ENCODE measurements at places on chromosomes 3 and 15.

GRCh38 chr15:48722764-48723661, 77.5 kb upstream of the FBN1 start:
- DNase-seq: peak; percentile 37

DNA sequence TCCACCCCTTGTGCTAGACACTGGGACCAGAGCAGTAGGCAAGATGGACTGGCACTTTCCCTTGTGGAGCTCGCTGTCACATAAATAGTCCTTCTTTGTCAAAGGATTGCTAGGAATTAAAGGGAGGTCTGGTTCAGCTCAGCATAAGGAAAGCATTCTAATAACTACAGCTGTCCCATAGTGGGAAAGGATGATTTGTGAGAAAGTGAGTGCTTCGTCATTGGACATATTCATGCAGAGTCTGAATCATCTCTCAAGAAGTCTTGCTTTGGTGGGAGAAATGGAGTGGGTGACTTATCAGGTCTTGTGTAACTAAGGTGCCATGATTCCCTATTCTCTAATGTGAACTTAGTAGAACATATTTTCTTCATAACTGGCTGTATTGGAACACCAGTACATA, 14.7 kb downstream of the PPARG start:
- no peak for DNase-seq

GRCh38 chr15:83709241-83709640, 55.3 kb downstream of the ADAMTSL3 start:
- no peak for DNase-seq

GRCh38 chr3:126051234-126051633, 32.7 kb downstream of the SLC41A3 start:
- no peak for DNase-seq

- no peak for DNase-seq
Measured at GRCh38 chr3:161559177-161559998, 62.8 kb downstream of the OTOL1 start.

DNA sequence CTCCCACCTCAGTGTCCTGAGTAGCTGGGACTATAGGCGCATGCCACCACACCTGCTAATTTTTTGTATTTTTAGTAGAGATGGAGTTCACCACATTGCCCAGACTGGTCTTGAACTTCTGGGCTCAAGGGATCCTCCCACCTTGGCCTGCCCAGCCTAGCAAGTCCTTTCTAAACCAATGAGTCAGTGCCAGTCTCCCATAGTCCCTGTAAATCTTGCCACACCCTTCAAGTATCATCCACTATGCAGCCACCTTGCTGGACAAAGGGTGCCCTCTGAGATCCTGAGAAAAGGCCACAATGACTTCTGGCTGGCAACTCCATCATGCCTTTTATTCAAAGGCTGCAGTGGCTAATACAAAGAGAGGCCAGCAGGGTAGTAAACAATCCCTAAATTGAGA, 184.0 kb downstream of the ABHD5 start:
- DNase-seq: no peak

- no peak for DNase-seq
Measured at GRCh38 chr3:108548304-108548703, 37.9 kb upstream of the MYH15 start.

DNA sequence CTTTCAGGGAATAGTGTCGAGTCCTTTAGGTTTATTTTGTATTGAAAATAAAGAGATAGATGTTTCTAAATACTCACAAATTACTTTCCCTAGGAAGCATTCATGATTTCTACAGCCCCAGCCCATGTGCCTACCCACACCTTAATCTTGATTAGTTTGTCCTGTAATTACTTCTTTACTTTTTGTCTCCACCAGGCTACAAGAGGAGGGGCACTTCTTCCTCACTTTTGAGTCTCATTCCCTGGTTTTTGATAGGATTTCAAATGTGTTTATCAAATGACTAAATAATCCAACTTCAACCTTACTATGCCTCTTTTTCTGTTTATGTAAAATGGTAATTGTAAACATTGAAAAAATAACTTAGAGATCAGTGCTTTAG, 1.8 kb downstream of the PXK start:
- DNase-seq: no peak

- no peak for DNase-seq
Measured at GRCh38 chr3:126311338-126311978, 45.8 kb downstream of the KLF15 start.

GRCh38 chr15:76333720-76334437, 2.7 kb upstream of the ISL2 start:
- no peak for DNase-seq

- no peak for DNase-seq
Measured at GRCh38 chr15:70936326-70936725, 43.7 kb downstream of the LRRC49 start.

- DNase-seq: no peak
Measured at GRCh38 chr3:123194552-123194951, 7.2 kb upstream of the SEC22A start.

DNA sequence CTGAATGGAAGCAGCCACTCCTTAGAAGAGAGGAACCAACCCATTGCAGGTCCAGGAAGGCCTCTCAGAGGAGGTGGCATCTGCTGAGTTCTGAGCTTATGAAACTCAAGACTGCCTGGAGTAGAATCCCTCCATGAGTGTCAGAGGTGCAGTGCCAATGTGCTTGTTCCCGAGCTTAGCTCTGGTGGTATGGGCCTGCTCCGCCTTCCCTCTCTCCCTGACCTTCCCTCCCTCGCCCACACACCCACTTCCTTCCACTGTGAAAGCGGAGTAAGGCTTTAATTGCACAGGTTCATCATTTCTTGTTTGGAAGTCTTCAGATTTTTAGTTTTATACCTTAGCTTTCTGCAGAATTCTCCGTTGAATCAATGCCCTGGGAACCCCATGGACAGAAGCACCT, 208.0 kb upstream of the BHLHE40 start:
- DNase-seq: no peak

DNA sequence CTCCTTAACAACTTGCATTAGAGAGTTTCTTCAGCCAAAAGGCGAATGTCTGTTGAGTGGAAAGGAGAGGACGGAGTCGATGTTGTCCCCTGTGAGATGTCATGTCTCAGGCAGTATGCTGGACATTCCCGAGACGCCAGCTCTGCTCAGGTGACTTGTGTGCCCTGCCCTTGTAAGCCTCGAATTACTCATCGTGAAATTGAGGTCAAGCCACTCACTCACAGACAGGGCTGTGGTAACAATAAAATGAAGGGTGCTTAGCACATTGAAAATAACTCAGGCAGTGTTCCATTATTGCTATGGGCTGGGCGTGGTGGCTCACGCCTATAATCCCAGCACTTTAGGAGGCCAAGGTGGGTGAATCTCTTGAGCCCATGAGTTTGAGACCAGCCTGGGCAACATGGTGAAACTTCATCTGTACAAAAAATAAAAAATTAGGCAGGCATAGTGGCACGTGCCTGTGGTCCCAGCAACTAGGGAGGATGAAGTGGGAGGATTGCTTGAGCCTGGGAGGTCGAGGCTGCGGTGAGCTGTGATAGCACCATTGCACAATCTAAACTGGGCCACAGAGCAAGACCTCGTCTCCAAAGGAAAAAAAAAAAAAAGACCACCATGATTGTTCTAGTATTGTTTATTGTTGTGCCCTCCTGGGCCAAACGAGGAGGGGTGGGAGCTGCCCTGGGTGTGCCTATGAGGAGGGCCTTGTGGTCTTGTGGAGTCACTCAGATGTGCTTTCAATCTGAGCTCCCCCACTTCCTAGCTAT, 214.4 kb downstream of the THSD4 start:
- no peak for DNase-seq

GRCh38 chr15:29528276-29528675, 258.7 kb upstream of the NSMCE3 start:
- no peak for DNase-seq

DNA sequence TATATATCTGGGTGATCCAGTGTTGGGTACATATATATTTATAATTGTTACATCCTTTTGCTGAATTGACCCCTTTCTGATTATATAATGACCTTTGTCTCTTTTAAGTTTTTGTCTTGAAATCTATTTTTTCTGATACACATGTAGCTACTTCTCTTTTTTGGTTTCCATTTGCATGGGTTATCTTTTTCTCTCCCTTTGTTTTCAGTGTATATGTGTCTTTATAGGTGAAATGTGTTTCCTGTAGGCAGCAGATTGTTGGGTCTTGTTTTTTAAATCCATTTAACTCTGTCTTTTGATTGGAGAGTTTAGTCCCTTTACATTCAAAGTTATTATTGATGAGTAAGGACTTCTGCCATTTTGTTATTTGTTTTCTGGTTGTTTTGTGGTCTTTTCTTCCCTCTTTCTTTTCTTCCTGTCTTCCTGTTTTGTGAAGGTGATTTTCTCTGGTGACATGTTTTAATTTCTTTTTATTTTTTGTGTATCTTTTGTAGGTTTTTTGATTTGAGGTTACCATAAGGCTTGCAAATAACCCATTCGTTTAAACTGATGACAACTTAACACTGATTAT, 56.8 kb downstream of the STARD9 start:
- DNase-seq: no peak

DNA sequence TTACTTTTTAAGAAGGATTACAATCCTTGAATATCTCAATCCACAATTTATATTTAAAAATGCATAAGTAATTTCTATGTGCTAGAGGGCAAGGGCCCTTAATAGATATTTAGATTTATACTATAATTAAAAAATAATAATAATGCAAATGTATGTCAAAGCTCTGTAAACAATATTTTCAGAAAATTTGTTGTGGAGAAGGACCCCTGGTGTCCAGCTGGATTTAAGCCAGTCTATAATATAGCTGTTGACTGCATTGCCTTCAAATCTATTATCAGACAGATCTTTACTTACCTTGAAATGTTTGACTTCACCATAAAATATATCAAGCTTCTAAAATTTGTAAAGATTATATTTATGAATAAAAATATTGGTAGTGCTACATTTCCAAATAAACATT, 65.6 kb downstream of the ZBTB20 start:
- DNase-seq: no peak

- no peak for DNase-seq
Measured at GRCh38 chr3:123821920-123822319, 62.2 kb downstream of the MYLK start.

DNA sequence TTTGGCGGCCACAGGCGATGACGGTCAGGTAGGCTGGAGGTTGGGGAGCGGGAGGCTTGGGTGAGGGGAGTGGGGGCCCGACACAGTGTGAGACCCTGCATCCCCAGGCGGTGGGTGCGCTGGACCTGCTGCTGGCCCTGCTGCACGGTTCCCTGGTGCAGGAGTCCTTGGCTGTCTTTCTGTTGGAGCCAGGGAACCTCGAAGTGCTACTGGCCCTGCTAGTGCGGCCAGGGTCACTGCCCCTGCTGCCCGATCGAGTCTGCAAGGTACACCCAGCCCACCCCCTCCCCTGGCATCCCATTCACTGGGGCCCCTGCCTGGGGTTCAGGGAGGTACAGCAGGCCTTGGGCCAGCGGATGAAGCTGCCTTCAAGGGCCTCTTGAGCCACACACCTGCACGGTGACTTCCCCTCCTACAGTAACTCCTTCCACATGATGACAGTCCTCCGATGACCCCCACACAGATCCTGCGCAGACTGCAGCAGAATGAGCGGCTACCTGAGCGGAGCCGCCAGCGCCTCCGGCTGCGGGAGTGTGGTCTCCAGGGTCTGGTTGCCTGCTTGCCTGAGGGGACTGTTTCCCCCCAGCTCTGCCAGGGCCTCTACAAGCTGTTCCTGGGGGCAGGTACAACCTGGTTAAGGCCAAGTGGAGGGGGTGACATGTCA, 19.5 kb downstream of the NBEAL2 start:
- DNase-seq: no peak

- DNase-seq: no peak
Measured at GRCh38 chr3:10627884-10628572, 122.6 kb upstream of the ATP2B2 start.

- DNase-seq: no peak
Measured at GRCh38 chr15:69107025-69107620, 53.3 kb upstream of the GLCE start.

DNA sequence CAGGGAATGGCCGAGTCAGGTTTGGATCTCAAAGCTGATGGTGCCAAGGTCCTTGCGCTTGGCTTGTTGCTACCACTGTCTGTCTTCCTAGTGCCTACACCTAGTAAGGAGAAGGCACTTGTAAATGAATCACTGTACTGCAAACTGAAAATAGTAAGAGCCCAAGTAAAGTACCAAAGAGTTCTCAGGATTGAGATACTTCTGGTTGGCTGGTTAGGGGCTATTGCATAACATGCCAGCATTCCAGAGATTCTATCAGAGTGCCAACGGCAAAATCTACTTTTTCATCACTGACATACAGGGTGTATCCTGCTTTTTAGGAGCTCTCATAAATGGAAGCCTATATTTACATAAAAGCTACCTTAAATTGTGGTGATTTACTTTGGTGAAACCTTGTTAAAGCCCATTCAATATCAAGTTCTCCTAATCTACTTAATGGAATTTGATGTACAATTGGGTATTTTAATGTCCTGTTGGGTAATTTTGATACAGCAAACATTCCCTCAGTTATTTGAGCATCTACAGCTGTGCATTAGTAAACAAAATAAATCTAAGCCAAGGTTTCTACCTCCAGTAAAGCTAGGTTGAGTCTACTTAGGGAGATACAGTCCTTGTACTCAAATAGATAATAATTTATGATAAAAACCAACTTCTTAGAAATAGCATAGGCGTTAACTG, 30.7 kb upstream of the CHD2 start:
- no peak for DNase-seq

GRCh38 chr3:10189557-10190354, 25.0 kb downstream of the IRAK2 start:
- no peak for DNase-seq

GRCh38 chr15:93829115-93829870, 402.1 kb upstream of the MCTP2 start:
- no peak for DNase-seq

DNA sequence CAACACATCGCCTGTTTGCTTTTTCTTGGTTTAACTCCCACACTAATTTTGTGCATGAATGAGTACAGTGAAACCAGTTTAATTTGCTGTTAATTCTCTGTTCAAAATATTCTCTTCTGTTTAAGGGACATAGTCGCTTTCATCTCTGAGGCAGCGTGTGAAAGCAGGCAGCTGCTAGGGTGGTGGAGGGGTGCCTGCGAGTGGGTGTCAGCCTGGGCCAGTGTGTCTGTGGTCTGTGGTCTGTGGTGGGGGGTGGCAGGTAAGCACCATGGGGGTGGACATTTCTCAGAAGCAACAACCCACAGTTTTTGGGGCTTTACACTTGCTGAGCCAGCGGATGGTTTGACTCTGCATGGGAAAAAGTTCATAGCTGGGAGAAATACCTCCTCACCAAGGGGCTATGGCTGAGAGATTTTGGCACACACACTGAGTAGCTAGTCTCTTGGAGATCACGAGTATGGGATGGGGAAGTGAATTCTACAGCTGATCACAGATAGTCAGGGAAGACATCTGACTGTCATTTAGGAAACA, 109.2 kb downstream of the EPHB1 start:
- no peak for DNase-seq

DNA sequence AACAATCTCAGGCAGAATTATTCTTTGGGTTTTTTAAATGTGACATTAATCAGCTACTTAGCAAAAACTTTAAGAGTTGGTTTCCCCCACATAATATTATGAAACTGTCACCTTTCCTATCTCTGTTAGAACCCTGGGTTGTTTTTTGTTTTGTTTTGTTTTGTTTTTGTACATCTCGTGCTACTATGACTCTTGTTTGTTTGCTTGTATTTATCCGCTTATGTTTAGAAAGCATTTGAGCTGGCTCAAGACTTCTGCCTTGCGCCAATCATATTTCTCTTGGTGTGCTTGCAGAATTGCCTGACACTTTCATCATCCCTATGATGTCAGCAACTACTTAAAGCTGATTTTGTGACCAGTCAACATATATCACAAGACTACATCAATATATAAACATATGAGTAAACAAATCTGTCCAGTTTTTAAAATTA, 116.9 kb downstream of the DCLK3 start:
- DNase-seq: no peak

Measured in amniotic stem cell (primary cell).